ENCODE measurements at places on chromosomes 4 and X.

GRCh38 chr4:7842384-7843279, 97.0 kb downstream of the AFAP1 start:
- peak; percentile 99 for DNase-seq

GRCh38 chr4:139191373-139191772, 14.4 kb upstream of the ELF2 start:
- DNase-seq = no peak

DNA sequence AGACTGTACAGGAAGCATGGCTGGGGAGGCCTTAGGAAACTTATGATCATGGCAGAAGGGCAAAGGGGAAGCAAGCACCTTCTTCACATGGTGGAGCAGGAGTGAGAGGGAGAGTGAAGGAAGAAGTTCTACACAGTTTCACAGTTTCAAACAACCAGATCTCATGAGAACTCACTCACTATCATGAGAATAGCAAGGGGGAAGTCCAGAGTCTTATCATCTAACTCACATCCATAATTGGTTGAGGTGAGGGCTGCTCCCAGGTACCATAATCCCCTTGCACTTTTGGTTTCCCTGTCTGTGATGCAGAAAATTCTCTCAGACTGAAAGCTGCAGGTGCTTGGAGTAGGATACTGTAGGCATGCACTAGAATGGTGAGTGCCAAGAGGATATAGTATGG, 233.8 kb upstream of the CPEB2 start:
- DNase-seq = no peak

DNA sequence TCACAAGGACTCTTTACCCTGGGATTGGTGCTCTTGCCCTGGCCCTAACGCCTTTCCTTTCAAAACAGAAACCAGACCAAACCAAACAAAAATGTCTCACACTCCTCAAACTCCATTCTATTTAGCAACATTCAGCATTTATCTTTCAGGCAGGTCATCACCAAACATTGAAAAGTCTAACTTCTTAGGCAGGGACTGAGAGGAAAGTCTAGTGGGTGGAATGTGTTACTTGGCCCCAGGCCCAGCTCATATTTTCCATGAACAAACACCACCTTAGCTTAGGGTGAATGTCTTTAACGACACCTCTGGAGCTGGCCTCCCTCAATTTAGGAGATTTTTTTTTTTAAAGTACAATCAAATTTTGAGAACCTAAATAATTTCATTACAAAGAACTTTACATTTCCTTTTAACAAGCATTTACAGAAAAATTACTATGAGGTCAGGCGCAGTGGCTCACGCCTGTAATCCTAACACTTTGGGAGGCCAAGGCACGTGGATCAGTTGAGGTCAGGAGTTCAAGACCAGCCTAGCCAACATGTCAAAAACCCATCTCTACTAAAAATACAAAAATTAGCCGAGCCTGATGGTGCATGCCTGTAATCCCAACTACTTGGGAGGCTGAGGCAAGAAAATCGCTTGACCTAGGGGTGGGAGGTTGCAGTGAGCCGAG, 10.2 kb upstream of the N4BP2 start:
- peak; percentile 42 for DNase-seq

- DNase-seq = no peak
Measured at GRCh38 chr4:106801386-106801785, 234.7 kb downstream of the DKK2 start.

GRCh38 chrX:136475236-136475635, 12.5 kb upstream of the BRS3 start:
- no peak for DNase-seq

DNA sequence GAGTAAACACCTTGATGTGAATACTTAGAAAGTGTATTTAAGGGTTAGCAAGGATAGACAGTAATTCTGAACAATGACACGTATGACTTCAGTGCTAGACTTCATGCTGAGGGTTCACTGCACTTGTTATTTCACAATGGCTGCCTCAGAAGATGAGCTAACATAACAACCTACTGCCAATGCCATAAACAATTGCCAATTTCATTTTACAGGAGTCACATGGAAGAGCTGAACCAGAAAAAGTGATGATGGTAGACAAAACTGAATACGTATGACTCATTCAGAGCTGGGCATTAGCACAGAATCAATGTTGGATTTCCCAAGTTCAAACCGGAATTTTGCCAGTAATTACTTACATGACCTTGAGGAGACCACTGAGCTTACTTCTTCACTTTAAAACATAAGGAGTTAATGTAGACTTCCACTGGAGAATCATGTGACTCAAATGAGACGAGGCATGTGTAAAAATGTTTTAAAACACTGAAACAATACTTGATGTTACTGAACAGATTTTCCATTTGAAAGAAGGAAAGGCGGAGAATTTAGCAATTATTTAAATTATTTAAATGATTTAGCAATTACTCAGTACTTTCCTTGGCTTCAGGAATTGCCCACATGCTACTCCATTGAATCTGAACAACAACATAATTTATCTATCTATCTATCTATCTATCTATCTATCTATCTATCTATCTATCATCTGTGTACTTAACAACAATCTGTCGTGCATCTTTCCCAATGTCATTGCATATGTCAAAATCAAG, 868.5 kb upstream of the SLIT2 start:
- DNase-seq = peak; percentile 94

GRCh38 chrX:134161162-134161561, 75.8 kb upstream of the CCDC160 start:
- DNase-seq = no peak

GRCh38 chrX:13955095-13955647, 74.5 kb downstream of the GEMIN8 start:
- DNase-seq = peak; percentile 31

DNA sequence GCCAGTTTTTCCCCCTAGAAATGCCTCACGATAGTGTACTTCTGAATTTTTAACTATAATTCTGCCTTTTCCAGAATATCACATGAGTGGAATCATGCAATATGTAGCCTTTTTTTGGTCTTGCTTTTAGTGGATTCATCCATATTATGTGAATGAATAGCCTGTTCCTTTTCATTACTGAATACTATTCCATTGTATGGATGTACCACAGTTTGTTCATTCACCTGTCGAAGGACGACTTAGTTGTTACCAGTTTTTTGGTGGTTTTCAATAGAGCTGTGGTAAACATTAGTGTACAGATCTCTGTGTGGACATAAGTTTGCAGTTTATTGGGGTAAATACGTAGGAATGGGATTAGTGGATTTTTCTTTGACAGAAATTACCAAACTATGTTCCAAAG, 8.0 kb downstream of the JADE3 start:
- no peak for DNase-seq

GRCh38 chr4:138267835-138268234, 25.7 kb upstream of the SLC7A11 start:
- DNase-seq = no peak

DNA sequence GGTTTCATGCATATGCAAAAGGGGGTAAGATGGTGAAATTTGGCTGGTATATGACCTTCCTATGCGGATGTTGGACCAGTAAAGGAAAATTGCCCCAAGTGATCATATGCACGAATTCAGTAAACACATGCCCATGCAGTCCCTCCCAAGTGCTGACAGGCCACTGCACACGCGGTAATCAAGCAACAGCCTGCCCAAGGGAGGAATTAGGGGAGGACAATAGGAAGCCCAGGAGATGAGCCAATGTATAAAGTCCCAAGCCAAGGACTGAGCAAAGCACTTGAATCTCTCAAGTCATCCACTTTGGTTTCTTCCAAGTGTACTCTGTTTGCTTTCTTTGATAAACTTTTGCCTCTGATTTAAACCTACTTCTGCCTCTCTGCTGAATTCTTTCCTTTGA, 21.1 kb downstream of the MAGEB16 start:
- no peak for DNase-seq

DNA sequence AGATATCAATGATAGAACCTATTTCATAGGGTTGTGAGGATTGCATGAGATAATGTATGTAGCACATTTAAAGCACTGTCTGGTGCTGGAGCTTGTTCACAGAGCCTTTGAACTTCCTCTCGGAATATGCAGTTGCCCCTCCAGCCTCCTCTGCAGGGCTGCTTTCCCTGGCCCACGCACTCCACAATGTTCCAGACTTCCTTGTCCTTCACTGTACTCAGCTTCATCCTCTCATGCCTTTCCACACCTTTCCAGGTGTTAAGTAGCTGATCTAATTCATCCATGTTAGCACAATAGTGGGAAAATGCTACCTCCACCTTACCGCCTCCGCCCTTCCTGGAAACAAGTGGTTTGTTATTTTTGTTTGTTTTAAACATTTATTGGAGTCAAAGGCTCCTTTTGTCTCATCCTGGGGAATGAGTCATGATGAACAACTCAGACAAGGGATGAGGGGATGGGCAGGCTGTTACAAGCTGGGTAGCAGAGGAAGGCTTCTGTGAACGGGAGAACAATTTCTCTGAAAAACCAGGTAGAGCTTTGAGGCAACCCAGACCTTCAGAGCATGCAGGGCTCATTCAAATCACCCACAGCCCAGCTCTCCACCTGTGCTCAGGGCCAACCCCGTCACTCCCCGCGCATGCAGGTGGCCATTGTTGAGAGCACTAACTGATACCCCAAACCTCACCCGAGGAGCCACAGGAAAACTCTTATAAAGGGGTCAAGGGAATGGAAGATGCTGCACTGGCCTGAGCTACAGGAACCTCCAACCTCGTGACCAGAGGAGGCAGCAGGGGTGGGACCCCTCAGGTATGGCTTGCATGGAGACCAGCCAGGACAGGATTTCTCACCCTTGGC, 84.9 kb upstream of the TBL1X start:
- peak; percentile 64 for DNase-seq

DNA sequence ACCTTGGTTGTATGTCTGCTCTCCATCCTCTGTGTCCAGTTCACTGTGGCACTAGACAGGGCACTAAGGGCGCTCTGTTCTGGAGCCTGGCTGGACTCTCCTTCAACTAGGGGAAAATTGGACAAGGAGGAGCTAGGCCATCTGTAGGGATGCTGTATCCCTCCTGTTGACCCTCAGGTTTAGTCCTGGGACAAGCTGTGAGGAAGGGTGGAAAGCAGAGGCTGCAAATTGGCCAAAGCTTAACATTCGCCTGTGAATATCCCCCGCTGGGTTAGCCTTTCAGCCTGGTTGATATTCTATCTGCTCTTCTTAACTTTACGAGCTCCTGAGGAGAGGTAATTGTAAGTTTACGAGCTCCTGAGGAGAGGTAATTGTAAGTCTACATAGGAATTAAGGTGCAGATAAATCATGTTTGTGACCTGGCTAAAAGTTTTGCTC, 64.4 kb upstream of the ENPEP start:
- DNase-seq = no peak

DNA sequence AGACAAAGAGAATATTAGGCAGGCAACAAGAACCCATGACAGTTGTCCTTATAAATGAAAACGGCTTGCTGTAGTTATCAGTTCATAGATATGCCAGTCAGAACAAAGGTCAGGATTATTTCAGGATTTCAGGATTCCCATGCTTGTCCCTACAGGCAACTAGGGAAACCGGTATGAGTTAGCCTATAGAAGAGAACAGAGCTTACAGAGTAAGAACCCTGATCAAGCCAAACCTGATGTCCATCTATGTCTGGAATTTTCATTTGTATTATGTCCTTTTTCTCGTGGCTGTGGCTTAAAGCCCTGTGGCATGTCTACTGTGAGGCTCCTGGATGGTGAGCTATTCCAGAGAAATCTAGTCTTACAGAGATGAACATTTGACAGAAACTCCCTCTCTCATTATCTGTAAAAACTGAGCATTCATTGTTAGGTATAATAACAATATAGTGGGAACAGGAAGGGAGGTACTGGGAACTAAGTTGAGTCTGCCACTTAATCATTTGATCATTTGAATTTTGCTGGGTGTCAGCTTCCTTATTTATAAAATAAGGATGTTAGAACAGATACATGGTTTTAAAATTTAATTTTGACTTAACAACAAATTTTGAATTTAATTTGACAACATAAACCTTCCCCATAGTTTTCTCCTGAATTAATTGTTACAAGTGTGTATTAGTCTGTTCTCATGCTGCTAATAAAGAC, 129.5 kb upstream of the KLF3 start:
- no peak for DNase-seq

DNA sequence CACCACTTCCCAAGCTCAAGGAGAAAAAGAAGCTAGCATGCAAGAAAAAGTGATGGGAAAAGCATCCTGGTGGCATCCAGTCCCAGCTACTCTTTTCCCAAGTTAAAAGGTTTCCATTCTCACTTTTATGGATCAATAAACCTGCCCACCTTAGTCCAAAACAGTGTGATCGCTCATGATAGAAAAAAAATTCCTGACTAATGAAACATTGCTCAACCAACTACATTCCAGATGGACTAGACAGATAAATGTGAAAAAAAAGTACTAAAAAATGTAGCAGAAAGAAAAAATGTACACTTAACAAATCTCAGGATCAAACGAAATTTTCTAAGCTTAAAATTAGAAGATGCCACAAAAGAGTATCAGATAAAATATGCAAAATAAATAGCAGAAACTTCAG, 312.2 kb downstream of the TMA16 start:
- no peak for DNase-seq

- DNase-seq = peak; percentile 66
Measured at GRCh38 chr4:2441393-2442174, 22.8 kb downstream of the CFAP99 start.

DNA sequence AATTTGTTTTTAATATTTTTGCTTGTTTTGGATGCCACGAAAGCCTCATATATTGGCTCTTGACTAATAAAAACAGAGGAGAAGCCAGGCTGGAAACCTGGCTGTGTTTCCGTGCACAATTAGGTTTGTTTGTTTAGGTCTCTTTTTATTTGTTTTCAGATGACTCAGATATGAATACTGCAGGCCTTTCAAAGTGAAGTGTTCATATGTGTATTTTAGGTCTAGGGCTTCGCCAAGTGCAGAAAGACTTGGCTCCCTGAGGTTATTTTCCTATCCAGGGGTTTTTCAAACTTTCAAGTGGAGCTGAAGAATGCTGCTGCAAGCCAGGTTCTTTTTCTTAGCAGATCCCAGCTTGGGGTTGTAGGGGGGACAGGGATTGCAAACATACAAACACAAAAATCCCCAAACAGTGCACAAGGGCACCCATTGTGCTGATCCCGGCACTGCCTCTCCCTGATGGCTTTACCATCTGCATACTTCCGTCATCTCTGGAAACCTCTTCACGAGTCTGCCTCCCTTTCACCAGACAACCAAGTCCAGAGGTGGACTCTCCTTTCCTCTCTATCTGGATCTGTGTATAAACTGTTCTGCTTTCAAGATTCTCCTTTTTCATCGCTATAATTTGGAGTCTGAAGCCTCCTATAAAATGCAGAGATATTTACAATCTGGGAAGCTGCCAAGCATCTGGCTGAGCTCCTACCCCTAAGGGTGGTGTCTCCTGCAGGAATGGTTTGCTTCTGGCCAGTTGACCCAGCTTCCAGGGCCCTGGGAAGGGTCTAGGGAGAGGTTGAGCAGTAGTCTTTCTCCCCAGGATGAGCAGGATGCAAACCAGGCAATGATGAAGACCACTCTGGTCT, 108.6 kb downstream of the SMIM20 start:
- DNase-seq = peak; percentile 93

DNA sequence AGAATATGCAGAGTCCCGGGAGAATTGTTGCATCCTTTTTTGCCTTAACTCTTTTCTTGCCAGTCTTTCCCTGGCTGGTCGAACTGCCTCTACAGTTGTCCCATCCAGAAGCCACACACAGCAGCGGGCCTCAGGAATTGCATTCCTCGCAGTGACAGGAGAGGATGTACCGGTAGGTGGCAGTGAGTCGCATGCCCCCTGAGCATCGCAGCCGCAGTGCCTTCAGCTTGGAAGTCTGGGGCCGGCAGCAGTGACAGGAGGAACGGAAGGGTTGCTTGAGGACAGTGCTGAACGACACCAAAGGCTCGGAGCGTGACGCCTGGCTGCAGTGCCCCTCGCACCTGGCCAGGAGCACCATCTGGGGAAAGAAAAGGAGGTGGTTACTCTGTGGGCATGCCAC, 23.5 kb downstream of the NDP start:
- no peak for DNase-seq

Measured in fibroblast of mammary gland (primary cell).